ENCODE measurements at places on chromosomes 3 and 15.

DNA sequence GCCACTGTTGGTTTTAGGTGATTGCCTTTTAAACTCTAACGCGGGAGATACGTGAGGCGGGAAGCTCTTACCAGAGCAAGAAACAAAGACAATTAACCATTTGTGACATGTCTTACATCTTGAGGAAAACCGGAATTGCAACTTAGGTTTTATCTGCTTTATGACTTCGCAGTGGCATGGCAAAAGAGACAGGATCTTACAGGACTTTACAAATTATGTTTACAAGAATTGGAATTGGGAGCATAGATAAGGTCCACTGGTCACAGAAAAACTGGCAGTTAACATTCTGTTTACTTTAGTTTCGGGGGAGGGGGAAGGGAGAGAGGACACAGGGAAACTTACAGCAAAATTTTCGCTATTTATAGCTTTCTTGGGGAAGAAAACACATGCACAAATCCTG, 1119.6 kb downstream of the ZPLD1 start:
- DNase-seq: no peak

- DNase-seq: no peak
These were observed 392.4 kb upstream of the PROK2 start for GRCh38 chr3:72177075-72178050.

- DNase-seq: no peak
These were observed 107.4 kb upstream of the PRICKLE2 start for GRCh38 chr3:64332459-64333350.

DNA sequence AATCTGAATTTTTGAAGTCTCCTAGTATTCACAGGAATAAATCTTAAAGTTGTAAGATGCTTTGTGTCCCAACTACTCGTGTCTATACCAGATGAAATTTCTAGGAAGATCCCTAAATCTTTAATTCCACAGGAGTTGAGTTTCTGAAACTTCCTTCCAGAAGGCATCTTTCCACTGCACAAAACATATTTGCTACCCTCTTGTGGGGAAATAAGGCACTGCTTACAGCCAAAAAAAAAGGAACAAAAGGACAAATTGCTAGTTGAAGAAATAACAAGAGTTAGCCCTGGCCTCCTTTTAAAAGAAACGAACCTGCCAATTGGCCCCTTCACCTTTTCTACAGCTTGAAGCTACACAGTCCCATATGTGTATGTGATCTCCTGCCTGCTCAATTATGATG, 54.0 kb downstream of the TAFA4 start:
- no peak for DNase-seq

- DNase-seq: no peak
These were observed 1.2 kb downstream of the RTP3 start for GRCh38 chr3:46498916-46499519.

DNA sequence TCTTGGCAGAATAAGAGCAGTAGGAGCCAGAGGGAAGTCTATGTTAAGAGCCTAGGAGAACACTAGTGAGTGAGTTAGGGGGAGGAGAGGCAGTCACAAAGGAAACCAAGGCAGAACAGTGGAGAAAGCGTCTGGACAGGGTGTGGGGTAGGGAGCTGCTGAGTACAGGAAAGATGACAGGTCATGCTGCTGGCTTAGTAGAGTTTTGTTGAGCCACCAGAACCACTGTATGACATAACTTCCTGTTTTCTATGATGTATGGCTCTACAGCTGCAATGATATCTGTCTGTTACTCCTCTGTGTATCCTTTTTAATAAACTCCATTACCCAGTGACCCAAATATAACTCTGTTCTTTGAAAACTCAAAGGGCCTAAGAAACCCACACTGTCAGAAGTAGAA, 10.6 kb upstream of the STT3B start:
- no peak for DNase-seq

DNA sequence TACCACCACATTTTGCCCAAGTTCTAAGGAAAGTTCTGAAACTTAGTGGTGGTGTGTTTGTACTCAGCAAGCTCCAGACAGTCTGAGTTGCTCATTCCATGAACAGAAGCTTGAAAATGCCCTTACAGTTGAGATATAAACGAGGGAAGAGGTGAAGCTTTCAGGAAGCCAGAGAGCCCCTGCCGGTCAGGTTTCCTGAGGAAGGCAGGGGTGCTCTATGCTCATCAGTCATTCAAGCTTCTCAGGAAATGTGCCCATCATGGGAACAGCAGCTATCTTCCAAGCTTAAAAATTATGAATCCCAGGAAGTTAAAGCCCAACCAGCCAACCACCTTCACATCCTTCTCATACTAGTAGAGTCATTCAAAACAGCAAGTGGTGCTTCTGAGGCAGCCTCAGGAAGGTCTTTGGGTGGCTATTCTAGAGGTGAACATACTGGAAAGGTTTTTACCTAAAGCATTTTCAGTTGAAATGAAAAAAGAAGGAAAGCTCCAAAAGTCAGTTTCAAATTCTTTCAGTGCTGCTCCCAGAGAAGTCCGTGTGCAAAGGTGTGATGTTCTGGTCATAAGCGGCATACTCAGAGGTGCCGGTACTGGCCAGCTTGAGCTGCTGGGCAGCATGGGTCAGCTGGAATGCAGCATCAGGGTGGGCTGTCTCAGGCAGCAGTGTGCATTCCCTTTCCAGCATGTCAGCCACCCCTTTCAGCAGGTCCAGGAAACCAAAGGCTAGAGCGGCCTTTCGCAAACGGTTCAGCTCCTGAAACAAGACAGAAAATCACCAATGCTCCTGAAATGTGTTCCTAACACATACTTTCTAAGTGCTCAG, 31.8 kb downstream of the INTS14 start:
- no peak for DNase-seq

DNA sequence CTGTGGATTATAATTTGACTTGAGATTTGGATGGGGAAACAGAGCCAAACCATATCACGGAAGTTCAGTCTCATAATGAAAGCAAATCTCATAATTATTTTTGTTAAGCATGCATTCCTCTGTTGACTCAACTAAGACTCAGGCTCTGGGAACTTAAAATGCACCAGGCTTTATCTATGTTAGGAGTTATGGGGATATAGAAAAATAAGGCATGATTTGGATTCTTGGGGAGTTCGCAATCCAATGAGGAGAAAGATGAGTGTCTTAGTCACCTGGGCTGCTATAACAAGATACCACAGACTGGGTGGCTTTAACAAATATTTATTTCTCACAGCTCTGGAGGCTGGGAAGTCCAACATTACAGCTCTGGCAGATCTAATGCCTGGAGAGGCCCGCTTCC, 89.4 kb upstream of the TJP1 start:
- no peak for DNase-seq

- no peak for DNase-seq
These were observed 639.7 kb upstream of the NR2F2 start for GRCh38 chr15:95690631-95691340.

- DNase-seq: no peak
These were observed 51.1 kb downstream of the CMTM7 start for GRCh38 chr3:32442766-32443165.

DNA sequence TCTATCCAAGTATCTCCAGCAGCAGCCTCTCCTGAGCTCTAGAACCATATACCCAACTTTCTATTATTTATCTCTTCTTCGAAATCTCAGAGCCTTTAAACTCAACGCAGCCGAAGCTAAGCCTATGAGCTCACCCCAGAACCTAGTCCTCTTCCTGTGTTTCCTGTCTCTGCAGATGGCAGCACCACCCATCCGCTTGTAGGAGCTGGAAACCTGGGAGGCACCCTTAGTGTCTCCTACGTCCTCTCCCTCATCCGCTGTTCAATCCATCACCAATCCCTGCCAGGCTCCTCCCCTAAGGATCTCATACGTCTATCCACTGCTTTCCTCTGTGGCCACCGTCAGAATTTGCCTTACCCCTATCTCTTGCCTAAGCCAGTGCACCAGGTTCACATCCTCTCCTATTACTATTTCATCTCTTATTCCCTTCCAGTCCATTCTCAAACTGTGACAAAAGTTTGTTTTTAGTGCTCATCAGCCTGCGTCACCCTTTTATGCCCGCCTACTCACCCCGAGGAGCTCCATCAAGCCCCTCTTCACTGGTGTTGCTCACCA, 9.6 kb downstream of the VGLL4 start:
- no peak for DNase-seq

GRCh38 chr15:70752193-70752635, 11.1 kb downstream of the UACA start:
- no peak for DNase-seq

DNA sequence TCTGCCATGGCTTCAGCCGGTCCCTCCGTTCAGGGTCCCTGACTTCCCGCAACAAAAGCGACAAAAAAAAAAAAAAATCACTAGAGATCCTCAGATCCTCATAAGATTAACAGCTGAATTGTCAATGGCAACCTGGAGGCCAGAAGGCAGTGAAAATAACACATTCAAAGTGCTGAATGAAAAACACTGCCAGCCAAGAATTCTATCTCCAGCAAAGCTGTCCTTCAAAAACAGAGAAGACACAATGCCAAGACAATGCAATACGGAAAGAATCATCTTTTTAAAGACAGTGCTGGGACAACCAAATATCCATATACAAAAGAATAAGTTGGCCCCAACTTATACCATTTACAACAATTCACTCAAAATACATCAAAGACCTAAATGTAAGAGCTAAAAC, 21.6 kb downstream of the MTHFS start:
- no peak for DNase-seq

DNA sequence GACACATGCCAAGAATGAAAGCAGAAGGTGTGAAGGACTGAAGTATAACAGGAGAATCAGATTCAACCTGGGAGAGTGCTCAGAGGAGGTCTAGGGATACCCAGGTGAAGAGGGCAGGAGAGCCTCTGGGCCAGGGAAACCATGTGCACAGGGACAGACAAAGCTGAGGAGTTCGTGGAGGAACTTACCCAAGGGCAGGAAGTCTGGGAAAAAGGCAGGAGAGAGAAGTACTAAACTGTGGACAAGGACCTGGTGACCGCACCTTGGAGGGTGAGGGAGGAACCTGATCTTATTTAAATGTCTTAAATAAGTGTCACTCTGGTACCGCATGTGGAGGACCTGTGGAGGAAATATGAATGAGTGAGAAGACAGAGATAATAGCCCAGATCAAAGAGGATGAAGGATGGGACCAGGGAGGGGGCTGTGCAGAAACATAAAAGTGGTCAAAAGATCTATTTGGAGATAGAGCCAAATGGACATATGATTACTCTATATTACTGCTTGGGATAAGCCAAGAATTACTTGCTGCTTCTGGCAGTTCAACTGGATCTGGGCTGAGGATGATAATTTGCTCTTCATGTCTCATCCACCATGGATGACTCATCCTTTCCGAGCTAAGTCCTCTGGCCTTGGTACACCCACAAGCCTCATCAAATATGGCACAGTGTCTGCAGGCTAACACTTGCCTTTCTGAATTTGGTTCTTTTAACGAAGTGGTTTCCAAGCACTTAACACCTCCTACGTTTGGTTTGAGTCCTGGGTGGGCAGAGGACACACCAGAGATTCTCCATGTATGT, 116.9 kb upstream of the NMNAT3 start:
- DNase-seq: no peak

- DNase-seq: peak; percentile 35
These were observed at the start of gene THUMPD3 for GRCh38 chr3:9362731-9363530. THUMPD3 (plus strand) TSS chr3:9363054; CDS start chr3:9365069, 2,015 bp downstream.

DNA sequence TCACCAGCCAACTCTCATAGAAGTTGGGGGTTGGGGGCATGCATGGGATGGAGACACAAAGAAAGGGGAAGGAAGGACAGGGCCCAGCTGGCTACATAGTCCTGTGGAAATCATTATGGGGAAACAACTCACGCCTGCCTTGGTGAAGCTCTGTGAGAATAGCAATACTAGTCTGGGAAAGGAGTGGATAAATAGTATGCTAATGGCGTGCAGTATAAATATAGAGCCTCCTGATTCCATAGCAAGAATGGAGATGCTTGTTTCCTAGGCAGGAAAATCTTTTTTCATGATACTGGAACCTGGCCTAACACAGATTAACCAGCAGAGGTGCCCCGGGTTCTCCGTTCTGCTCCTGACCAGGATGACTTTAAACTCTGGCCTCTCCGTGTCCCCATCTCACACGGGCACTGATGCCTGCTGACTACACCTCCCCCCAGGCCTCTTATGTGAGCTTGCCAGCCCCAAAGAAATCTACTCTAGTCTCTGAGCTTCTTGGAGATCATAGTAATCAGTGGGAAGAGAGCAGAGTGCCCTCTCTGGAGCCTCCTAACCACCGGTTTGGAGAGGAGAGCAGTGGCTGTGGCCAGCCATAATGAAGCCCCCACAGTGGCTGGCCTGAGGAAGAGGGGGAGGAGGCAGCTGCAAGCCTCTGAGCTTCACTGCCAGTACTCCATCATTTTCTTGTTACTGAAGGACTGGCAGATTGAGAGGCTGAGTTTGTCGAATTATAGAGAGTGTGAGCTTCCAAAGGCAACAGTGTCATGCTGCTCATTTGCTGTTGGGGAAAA, 355.0 kb upstream of the SEMA6D start:
- no peak for DNase-seq

DNA sequence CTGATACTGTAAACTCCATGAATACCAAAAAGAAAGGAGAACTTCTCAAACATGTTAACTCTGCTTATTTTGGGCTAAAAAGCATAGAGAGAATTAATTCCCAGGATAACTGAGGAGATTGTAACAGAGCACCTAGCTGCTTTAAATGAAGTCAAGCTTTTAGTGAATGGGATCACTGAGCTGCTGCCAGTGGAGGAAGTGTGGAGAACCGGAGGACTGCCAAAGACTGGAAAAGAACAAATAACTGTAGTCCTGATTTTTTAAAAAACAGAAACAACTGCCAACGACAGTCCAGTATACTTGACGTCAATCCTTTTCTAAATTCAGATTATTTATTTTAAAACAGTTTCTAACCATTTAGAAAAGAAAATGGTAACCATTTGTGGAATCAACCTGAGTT, 3.3 kb downstream of the C3orf70 start:
- DNase-seq: no peak

DNA sequence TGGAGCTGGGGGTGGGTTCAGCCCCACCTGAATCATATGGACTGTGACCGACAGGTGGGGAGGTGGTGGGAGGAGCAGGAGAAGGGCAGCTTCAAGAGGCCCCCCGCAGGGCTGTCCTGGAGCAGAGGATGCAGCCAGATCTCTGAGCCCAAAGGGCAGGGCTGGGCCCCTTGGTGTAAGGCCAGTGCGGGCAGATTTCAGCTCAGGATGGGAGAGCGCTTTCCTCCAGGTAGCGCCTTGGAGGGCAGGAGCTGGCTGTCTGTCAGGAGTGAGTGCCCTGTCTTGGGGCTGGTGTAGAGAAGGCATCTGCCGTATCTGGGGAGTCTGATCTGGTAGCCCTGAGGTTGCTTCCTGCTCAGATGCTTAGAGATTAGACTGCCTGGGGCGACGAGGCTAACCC, 7.3 kb downstream of the TMEM43 start:
- DNase-seq: no peak

- no peak for DNase-seq
These were observed 181.4 kb downstream of the GAP43 start for GRCh38 chr3:115804713-115805119.

DNA sequence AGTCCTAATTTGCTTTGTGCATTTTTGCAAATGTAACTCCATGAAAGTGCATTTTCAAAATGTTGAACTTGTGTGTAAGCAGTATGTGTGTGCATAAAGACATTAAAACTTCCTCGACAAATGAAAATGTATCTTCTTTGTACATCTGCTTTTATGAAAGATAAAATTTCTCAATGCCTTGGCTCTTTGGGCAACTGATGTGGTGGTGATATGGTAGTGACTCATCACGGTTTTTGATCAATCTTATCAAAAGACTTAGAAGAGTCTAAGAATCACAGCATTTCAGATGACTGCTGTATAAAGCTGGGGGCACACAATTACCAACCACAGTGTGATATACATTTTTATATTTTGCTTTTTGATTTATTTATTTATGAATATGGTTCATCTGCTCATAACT, 5.4 kb upstream of the MASP1 start:
- DNase-seq: no peak

All from NCI-H2107 (cell line).